ENCODE measurements at places on chromosomes 13 and 19. TPM values are rescaled to one million over a fixed set of nuclear protein-coding genes. Genes with fewer than 3 reads are reported as not detected.
A peak's percentile ranks its signal among the peaks of the same experiment; 100 is the strongest.

DNA sequence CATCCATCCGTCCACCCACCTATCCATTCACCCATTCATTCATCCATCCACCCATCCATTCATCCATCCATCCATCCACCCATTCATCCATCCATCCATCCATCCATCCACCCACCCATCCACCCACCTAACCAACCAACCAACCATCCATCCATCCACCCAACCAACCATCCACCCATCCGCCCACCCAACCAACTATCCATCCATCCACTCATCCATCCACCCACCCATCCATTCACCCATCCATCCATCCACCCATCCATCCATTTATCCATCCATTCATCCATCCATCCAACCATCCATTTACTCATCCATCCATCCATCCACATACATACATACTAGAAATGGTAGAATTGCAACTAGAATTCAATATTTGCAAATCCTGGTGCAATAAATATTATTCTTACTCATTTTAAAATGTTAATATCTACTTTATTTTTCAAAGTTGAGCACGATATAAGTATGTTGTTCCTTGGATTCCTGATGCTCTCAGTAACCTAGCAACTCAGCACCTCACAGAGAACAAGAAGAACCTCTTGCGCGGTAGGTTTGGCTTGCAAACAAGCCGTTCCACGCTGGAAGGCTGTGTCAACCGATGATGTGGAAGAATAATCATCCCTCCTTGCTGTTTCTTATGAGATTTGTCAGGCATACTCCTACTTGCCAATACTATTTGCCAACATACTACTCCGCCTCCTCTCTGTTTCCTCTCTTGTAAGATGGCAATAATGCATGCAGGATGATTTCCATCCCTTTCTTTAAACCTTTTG lies 111.7 kb downstream of the GNG7 start:
- no peak overlapping the region for H3K4me3 ChIP-seq
- DNase-seq: no peak
- peaks cover 9% of the 10 kb centered on the region for H3K4me1 ChIP-seq
- H3K27ac ChIP-seq: no peak overlapping the region

The DCT gene
- total RNA-seq: not detected

The CEACAM16 gene
- total RNA-seq: not detected

The ELF1 gene
- 46.0 TPM for total RNA-seq

The ADGRL1 gene
- 32.9 TPM for total RNA-seq

- peaks cover 15% of the 10 kb centered on the region for H3K4me1 ChIP-seq
- no peak overlapping the region for H3K27ac ChIP-seq
- no peak overlapping the region for H3K4me3 ChIP-seq
- H3K27me3 ChIP-seq: peaks cover 2% of the 10 kb centered on the region
- H3K36me3 ChIP-seq: no peaks in the 10 kb centered on the region
Observed at GRCh38 chr13:37476874-37477273, 121.7 kb downstream of the POSTN start.

DNA sequence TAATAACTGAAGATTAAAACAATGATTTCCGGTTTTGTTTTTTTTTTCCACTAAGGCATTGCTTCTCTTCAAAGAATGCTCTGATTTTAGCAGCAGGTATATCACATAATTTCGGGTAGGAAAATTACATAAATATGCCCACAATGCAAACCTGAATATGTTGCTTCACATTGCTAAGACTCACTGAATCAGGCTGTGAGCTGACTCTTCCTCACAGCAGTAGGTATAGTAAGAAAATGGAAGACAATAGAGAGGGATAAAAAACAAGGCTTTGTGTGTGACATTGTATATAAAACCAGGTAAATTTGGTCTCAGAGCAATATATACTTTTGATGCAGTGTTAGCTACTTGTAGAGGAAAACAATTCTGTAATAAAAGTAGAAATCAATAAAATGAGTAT lies 1355.0 kb downstream of the OLFM4 start:
- no peaks in the 10 kb centered on the region for H3K36me3 ChIP-seq
- H3K27ac ChIP-seq: no peak overlapping the region
- H3K27me3 ChIP-seq: peaks cover 4% of the 10 kb centered on the region
- H3K4me1 ChIP-seq: peaks cover 2% of the 10 kb centered on the region

GRCh38 chr19:46945694-46946489 lies 73.7 kb upstream of the NPAS1 start:
- H3K4me3 ChIP-seq: no peak overlapping the region
- peaks cover 28% of the 10 kb centered on the region for H3K36me3 ChIP-seq
- no peak overlapping the region for H3K27ac ChIP-seq
- peaks cover 1% of the 10 kb centered on the region for H3K27me3 ChIP-seq

- no peak overlapping the region for H3K27ac ChIP-seq
- DNase-seq: no peak
- H3K4me3 ChIP-seq: no peak overlapping the region
- no peaks in the 10 kb centered on the region for H3K36me3 ChIP-seq
- no peaks in the 10 kb centered on the region for H3K4me1 ChIP-seq
Observed at GRCh38 chr13:22194106-22194805, 523.4 kb downstream of the FGF9 start.

GRCh38 chr13:100630555-100630954 lies 42.0 kb upstream of the GGACT start:
- no peak for DNase-seq
- peaks cover 53% of the 10 kb centered on the region for H3K36me3 ChIP-seq
- peak overlapping the region; percentile 52 for H3K27ac ChIP-seq
- peaks cover 16% of the 10 kb centered on the region for H3K4me1 ChIP-seq

DNA sequence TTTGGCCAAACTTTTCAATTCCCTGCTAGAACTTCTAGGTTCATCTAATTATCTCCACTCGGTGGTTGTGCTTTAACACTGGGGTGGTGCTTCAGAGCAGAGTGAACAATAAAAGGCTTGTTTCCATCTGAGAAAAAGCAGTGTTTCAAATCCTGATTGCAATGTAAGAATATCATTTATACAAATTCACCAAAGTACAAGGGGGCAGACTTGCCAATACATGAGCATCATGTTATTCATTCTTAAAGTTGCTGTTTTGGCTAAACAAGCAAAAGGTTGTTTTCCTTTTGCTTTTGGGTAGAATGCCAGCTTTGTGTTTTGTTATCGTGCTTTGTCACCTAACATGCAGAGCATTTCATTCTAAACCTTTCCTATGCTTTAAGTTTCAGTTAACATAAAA lies 78.5 kb upstream of the UBAC2 start:
- no peaks in the 10 kb centered on the region for H3K36me3 ChIP-seq
- no peak for DNase-seq
- no peaks in the 10 kb centered on the region for H3K27me3 ChIP-seq
- H3K27ac ChIP-seq: no peak overlapping the region

DNA sequence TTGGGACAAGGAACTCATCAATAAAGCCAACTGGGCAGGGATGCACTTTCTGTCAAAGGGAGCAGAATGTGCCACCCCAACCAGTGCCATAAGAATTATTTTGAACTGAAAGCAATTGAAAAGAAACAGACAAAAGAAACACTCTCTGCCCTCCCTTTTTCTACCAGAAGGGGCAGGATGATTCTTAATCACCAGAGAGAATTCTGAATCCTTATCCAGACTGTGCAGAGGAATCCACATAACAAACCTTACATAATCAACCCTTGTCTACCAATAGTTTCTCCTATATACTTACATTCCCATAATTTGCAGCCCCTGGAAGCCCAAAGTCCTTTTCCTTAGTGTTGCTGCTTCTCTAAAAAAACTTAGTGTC lies 520.7 kb upstream of the NBEA start:
- no peaks in the 10 kb centered on the region for H3K36me3 ChIP-seq
- H3K4me3 ChIP-seq: no peak overlapping the region
- no peak overlapping the region for H3K27ac ChIP-seq
- no peaks in the 10 kb centered on the region for H3K4me1 ChIP-seq
- H3K27me3 ChIP-seq: peaks cover 3% of the 10 kb centered on the region
- no peak for DNase-seq

DNA sequence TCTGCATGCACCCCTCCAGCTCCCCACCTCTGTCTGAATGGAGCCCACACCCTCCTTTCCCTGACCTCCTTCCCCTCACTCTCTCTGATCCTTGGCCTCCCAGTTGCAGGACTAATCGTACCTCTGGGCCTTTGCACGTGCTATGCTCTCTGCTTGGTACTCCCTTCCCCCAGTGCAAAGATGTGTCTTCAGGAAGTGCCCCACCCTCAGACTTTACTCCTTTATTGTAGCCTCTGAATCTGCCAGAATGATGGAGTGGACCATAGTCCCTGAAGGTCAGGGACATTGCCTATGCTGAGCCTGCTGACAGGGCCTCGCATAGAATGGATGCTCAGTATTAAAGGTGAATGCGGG lies 1.3 kb upstream of the JUND start:
- DNase-seq: no peak
- peak overlapping the region; percentile 99 for H3K27ac ChIP-seq
- peak overlapping the region; percentile 89 for H3K4me3 ChIP-seq
- H3K27me3 ChIP-seq: peaks cover 42% of the 10 kb centered on the region
- peaks cover 14% of the 10 kb centered on the region for H3K36me3 ChIP-seq

The LYPD3 gene
- 0.67 TPM for total RNA-seq

DNA sequence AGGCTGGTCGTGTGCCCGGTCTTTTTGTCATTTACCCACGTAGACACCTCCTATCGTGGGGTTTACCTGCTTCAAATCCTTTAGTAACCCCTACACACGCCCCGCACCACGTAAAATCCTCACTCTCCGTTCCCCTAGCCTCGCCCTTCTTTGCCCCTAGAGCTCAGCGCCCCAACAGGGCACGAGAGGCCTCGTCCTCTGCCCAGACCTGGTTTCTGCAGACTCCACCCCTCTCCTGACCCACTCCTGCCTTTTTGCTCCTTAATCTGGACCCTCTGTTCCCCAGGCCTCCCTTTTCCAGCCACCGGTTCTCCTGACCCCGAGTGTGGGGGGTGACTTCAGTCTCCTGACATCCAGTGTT lies 412 bp downstream of the ZNF528 start:
- H3K4me3 ChIP-seq: peak overlapping the region; percentile 82
- H3K27ac ChIP-seq: peak overlapping the region; percentile 61
- H3K27me3 ChIP-seq: peaks cover 3% of the 10 kb centered on the region
- no peak for DNase-seq
- H3K4me1 ChIP-seq: no peaks in the 10 kb centered on the region

DNA sequence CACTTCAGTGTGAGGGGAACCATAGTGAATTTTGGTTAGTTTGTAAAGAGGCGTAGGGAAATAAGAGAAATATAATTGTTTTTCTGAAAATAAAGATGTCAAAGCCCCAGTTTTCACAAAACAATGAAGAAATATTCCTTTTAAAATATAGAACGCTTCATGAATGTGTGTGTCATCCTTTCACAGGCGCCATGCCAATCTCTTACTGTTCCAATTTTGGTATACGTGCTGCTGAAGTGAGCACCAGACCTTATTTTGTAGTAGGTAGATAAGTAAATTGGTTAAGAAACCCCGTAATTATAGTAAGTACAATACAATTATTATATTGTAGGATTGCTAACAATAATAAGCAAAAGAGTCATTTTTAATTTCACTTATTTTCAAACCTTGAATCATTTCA lies 43.3 kb downstream of the NAA16 start:
- no peaks in the 10 kb centered on the region for H3K27me3 ChIP-seq
- H3K36me3 ChIP-seq: no peaks in the 10 kb centered on the region
- H3K4me1 ChIP-seq: peaks cover 4% of the 10 kb centered on the region
- H3K4me3 ChIP-seq: no peak overlapping the region
- no peak for DNase-seq
- H3K27ac ChIP-seq: peak overlapping the region; percentile 50

DNA sequence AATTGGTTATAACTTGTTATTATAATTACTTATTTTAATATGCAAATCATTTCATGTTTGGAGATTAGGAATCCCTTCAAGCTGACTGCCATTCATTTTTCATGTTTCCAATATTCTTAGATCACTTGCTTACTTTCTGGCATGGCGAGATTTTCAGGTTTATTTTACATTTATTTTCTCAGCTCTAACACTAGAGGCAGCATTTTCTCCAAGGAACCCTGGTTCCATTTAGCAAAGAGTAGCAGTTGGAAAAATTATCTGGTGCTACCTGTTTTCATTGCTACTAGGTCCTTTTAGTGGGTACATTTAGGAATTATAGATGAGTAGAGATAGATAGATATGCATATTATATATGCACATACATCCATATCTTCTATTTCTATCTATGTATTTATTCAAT lies 90.9 kb upstream of the TRPC4 start:
- no peak for DNase-seq
- H3K27me3 ChIP-seq: peaks cover 1% of the 10 kb centered on the region
- H3K36me3 ChIP-seq: no peaks in the 10 kb centered on the region
- H3K4me1 ChIP-seq: no peaks in the 10 kb centered on the region
- H3K27ac ChIP-seq: no peak overlapping the region

GRCh38 chr19:13024126-13024950 lies 29.1 kb downstream of the NFIX start:
- H3K27ac ChIP-seq: peak overlapping the region; percentile 84
- peaks cover 25% of the 10 kb centered on the region for H3K27me3 ChIP-seq
- H3K4me1 ChIP-seq: peaks cover 85% of the 10 kb centered on the region
- peaks cover 5% of the 10 kb centered on the region for H3K36me3 ChIP-seq
- peak overlapping the region; percentile 85 for H3K4me3 ChIP-seq
- DNase-seq: no peak

The GRIN3B gene
- 0.95 TPM for total RNA-seq

DNA sequence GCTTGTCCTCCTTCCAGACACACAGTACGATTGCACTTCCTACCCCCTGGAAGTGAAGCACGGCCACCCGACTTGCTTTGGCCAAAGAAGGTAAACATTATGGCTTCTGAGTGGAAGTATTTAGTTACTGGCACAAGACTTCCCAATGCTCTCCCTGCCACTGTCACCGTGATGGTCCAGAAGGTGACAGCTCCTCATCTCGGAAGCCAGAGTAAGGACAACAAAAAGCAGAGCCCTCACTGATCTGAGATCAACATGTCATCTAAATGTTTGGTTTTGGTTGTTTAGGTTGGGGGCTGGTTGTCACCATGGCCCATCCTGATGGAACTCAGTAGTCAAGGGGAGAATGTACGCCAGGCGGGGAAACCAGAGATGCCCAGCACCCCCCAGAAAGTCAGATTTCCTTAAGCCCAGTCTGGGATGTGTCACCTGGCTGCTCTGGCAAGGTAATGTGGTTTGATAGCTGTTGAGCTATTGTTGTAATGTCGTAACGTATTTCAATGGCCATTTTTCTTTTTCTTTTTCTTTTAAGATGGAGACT lies 170.1 kb upstream of the ZNF536 start:
- peaks cover 2% of the 10 kb centered on the region for H3K36me3 ChIP-seq
- H3K27ac ChIP-seq: no peak overlapping the region
- no peaks in the 10 kb centered on the region for H3K4me1 ChIP-seq

The ZNF226 gene
- 23.2 TPM for total RNA-seq

DNA sequence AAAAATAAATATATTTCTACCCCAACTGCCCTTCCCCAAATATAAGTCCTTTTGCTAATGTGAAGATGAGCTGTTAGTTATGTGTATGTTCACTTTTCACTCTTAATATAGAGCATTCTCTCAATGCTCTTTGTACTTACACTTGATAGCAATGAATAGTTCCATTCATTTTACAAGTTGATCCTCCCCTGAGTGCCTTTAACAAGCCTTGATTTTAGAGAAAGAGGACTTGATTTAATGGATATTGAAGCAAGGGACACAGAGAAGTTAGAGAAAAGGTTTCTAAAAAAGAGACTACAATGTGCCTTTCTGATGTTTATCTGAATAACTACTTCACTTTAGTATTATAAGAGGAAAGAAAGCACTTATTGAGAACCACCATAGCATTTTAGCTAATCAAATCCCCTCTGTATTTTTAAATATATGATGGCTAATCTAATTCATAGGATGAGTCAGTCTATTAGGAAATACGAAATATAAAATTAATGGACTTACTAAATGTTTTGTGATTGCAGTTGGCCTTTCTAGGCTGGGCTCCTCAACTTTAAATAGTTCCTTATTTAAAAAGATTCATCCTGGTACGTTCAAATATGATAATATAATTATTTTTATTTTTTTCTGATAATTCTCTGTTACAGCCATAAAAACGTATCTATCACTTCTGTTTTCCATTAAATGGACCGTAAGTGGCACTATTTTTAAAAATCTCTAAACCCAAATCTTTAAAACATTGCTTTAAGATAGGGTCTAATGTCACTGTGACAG lies 1097.8 kb upstream of the SLC10A2 start:
- H3K36me3 ChIP-seq: no peaks in the 10 kb centered on the region
- H3K4me1 ChIP-seq: no peaks in the 10 kb centered on the region
- H3K4me3 ChIP-seq: no peak overlapping the region
- peaks cover 3% of the 10 kb centered on the region for H3K27me3 ChIP-seq

All from endothelial cell (in vitro differentiated cells).